Osteocyte (in vitro differentiated cells): ENCODE measurements at places on chromosomes 13 and 19. TPM values are rescaled to one million over a fixed set of nuclear protein-coding genes. Genes with fewer than 3 reads are reported as not detected.

KIR3DL1 gene
- not detected in 2 replicates for total RNA-seq

- no peak for DNase-seq
Measured at GRCh38 chr13:113147206-113147605, 11.2 kb upstream of the PROZ start.

DNA sequence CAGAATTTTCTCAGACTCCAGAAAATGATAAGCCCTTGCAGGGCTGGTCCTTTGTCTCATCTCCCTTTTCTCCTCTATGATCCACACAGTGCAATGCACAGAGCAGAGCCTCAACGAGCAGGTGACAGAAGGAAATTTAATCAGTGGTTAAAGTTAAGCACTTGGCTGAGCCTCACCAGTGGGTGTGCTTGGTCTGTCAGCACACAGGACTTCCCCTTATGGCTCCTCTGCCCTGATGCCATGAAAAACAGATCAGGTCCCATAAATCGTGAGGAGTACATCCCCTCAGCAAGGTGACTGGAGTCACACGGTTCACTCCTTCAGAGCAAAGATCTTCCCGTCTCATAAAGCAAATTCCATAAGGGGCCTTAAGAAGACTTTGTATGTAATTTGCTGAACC, 818.2 kb downstream of the UQCRFS1 start:
- DNase-seq = peak; percentile 38

DNA sequence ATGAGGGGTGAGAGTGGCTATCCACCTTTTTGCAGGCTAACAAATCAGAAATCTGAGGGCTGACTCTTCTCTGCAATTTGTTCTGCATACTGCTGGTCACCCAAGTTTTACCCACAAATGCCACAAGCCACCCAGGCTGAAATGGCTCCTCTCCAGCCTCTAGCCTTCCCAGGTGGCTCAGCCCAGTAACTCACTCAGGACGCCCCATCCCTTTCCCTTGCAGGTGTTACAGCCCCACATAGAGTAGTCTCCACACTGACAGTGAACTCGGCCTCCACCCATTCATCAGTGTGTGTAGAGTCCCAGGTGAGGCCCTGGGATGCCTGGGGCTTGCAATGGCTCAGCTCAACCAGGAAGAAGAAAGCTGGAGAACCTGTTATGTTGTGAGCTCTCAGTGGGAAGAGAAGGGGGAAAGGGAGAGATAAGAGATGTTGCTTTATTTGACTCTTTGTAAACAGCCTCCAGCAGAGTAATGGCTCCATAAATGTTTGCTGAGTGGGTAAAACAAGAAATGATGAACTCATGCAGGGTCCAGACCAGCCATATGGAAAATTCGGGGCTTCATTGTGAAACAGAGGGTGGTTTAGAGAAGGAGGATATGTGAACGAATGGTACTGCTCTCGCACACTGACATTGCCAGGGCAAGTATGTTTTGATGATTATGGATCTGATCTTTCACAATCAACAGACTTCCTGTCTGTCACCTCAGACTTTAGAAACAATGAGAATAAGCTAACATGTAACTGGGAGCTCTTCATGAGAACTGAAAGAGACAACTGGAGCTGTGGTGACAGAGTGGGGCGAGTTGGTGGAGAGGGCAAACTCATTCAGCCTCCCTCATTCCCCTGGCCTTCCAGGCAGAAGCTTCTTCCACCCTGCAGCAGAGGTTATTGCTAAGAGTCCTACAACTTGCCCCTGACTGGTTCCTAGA, 74.2 kb upstream of the RFC3 start:
- no peak for DNase-seq

- no peak for DNase-seq
Measured at GRCh38 chr13:102090532-102090931, 311.3 kb downstream of the FGF14 start.

DNA sequence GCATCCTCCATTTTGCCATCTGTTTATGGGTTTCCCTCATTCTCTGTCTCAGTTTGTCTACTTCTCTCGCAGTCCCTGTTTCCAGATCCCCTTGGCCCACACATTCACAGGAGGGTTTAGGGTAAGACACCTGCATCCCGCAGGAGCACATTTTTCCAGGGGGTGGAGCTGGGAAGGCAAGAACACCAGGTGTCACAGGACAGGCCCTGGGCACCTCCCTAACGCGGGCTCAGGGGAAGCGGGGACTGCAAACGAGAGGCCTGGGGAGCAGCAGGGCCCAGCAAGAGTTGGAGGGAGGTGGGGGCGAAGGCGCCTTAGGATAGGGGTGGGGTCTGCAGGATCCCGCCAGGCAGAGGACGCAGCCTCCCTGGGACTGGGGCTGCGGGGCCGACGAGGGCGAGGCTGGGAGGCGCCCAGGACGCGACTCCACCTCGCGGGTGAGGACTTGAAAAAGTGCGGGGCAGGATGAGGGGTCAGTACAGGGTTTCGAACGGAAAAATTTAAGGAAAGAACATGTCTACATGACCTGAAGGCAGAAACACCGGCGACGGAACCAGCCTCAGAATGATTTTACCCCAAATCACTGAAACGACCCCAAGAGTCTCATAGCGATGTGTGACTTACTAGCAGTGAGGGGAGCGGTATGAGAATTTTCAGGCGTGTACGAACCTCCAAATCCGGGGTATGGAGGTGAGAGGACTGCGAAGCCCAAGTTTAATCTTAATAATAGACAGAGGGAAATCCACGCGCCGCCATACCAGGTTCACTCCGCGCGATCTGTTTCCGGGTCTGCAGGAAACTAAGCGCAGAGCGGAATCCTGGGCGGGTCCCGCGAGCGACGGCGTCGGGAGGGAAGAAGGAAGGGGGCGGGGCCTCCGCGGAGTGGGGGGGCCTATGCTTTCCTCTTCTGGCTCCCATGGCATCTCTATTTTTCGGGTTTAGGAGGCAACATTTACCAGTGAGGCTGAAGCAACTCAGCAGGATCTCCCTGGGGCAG, 7.1 kb upstream of the ERVV-2 start:
- DNase-seq = peak; percentile 90

GRCh38 chr13:51148223-51148951, 37.3 kb upstream of the C13orf42 start:
- peak; percentile 66 for DNase-seq

DNA sequence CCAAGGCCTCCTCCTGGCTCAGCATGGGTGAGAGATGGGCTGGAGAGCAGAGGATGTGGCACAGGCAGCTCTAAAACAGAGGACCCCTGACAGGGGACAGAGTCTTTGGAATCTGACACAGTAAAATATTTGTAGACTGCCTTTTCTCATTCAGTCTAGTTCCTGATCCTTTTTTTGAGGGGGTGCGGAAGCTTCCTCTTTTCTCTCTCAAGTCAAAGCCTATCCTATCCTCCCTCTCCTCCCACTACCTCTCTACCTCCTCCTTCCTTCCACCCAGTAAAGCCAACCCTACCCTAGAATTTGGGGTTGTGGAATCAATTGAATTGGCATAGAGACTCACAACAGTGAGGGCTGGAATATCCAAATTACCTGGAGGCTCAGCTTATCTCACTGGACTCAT, 82.0 kb downstream of the TEX26 start:
- DNase-seq = no peak

- no peak for DNase-seq
Measured at GRCh38 chr13:86892330-86892729, 778.8 kb upstream of the SLITRK5 start.

DNA sequence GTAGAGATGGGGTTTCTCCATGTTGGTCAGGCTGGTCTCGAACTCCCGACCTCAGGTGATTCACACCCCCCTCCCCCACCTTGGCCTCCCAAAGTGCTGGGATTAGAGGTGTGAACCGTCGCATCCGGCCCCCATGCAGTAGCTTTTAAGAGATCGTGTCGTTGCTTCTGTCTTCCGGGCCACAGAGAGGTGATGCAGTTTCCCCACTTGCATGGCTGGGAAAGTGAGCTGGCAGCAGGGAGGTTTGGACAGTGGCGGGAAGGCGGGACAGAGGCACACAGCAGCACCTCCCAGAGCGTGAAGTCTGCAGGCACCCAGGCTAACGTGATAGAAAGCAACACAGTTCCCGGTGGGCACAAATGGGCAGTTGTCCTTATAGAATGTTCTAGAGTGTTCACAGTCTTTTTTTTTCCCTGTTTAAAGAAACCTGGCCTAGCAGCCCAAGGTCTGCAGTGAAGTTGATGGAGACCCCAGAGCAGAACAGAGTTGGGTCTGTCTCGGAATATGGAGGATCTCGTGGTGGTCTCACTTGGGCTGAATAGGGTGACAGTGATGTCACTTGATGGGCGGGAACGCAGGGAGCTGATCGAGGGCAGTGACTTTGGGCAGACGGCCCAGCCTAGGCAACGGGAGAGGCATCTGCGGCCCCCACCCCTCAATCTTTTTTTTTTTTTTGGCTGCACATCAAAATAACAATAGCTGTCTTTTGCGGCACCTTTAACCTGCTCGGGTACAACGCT, 4.9 kb downstream of the UHRF1 start:
- no peak for DNase-seq
